ENCODE measurements at places on chromosomes 6 and 20.

DNA sequence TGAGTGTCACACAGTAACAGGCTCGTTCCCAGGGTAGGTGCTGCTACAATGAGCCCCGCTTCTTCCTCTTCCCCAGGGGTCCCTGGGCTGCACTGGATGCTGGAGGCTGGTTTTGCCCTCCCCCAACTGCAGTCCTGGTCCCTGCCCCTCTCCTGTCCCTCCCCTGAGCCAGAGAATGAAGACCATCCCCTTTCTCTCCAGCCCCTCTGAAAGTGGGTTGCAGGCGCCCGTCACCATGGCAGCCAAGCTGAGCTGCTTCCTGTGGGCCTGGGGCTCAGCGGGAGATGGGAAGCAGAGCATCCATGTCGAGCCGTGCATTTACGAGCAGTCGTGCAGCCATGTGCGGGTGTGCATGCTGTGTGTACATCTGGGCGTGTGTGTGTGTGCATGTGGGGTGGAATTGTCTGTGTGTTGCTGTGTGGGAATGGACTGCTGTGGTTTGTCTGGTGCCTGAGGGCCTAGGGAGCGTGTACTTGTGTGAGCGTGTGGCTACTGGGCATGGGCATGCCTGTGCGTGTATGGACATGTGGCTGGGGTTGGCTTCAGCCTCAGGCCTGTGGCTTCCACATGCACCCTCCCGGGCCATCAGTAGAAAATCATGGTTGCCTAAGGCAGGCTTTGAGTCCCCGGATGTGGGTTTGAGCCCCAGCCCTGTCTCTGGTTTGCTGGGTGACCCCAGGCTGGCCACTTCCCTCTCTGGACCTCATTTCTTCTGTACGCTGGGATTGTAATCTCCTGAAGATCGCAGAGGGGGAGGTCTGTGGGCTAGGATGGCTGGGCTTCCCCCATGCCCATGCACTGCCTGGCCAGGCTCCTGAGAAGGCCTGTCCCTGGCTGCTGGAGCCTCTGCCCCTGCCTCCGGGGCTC lies 48.8 kb downstream of the SRC start:
- peak; percentile 26 for DNase-seq

DNA sequence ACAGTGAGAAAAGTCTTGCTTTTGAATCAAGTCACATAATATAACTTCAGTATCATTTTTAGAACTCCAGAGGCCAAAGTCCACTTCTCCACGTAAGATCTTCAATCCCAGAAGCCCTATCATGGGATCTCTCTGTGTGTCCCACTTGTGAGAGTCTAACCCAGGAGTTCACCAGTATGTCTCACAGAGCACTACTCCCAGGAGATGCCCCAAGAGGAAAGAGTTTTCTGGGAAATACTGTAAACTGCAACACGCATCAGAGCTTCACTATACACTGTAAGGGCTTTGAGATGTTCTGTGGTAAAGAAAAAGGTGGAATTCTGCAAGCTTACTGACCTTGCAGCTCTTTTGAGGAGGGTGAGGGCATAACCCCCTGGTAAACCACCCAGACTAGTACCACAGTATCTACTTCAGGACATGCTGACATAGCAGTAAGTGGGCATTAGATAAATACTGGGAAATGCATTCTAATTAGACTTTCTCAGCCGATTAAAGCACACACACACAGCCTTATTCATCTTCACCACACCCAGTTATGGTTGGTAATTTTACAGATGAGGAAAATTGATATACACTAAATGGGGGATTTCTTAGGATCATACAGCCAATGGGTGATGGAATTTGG lies 12.3 kb downstream of the DCBLD1 start:
- DNase-seq = no peak

- DNase-seq = no peak
Measured at GRCh38 chr6:24933868-24934401, 1.8 kb downstream of the RIPOR2 start.

- DNase-seq = no peak
Measured at GRCh38 chr6:43699564-43700186, 12.1 kb upstream of the MRPS18A start.

- DNase-seq = no peak
Measured at GRCh38 chr6:155964544-155964943, 508.9 kb upstream of the NOX3 start.

DNA sequence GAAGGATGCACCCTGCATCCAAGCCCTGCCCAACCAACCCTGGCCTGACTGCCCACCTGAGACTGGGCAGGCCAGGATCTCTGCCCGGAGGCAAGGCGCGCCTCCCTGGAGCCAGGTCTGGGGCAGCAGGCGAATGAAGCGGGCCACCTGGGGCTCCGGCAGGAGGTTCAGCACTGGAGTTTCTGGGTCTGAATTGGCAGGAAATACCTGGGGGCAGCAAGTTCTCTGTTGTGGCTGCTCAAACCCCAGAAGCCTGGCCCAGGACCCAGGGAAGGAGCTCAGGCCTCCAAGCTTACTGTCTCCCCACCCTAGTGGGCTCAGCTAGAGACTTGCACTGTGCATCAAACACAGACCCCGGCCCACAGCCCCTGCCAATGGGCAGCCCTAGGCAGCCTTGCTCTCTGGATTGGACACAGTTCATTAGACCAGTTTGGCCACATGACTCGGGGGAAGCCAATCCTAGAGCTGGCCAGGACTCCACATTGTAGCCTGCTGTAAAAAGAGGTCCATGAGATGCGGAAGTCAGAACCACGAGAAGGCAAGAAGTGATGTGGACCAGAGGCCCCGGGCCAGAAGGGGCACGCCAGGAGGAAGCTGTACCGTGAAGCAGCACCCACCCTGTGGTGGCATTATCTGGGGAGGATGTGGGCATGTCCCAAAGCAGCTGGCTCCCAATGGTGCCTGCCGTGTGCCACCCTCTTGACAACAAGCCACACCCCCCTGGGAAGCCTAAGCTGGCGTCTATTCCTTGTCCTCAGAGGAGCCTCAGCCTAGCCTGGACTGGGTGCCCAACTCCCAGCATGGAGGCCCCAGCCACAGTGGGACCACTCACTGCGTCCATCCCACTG lies 3.1 kb downstream of the CPXM1 start:
- DNase-seq = no peak

GRCh38 chr20:2164966-2165365 lies 63.3 kb downstream of the STK35 start:
- no peak for DNase-seq

- DNase-seq = no peak
Measured at GRCh38 chr6:13370623-13371022, 42.3 kb upstream of the TBC1D7 start.

DNA sequence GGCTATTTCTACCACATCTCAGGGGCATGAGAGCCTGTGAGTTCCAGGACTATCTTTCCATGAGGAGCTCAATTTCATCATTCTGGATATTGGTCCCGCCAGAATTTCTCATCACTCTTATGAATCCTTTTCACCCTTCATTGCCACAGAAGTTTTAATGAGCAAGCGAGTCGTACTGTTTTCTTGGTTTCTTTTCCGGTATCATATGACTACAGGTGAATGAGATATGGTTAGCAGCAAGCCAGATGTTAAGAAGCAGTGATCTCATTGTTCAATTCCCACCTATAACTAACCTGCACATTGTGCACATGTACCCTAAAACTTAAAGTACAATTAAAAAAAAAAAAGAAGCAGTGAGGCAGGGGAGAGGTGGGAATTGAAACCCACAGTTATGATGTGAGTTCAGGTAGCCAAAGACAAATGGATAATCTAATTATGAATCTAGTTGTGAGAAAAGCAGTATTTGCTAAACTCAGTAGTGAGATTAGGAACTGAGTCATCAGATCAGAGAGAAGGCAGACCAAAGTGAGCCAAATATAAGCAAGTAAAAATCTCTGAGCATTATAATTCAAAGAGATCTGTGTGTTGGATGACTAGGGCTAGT lies 78.0 kb upstream of the ELOVL5 start:
- no peak for DNase-seq

DNA sequence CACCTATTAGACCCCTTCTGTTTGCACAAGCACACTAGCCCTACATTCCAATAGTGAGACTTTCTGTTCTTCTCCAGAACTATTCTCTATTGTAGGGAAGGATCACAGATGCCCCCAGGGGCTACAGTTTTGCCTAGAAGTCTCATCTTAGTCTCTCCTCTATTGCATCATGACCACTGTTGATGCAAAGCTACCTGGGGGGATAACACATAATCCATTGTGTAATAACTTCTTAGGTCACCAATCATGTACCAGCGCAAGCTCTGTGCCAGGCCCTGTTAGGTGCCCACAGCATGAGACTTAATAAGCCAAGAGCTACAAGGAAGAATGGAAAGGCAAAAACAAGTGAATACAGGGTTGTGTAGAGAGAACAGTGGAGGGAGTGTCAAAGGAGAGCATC lies 98.1 kb upstream of the TNFAIP3 start:
- DNase-seq = no peak

DNA sequence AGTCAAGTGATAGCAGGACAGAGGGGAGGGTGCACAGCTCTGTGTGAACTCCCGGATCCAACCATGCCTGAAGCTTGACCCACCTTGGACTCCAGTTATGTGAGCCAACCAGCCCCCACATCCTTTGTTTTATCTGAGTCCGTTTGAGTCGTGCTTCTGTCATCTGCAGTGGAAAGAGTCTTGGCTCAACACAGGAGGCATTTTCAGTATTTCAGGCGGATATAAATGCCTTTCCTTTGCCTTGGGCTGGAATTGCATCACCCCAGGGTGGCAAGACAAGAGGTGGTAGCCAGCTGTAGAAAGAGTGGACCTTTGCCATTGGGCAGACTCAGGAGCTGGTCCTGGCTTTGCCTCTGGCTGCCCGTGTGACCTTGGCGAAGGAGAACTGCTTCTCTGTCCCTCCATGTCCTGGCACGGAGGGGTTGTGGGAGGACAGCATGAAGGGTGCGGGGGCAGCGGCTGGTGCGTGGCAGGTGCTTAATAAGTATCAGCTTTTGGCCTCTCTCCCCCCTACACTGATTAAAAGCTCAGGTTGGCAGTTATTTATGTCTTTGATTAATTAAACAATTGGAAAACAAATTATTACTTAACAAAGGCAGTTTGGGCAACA lies 42.6 kb upstream of the APCDD1L start:
- no peak for DNase-seq

- no peak for DNase-seq
Measured at GRCh38 chr20:6606651-6607050, 160.8 kb upstream of the BMP2 start.

- DNase-seq = no peak
Measured at GRCh38 chr6:29447670-29448069, 8.6 kb downstream of the OR10C1 start.

- no peak for DNase-seq
Measured at GRCh38 chr6:29667158-29667557, 10.3 kb downstream of the MOG start.

DNA sequence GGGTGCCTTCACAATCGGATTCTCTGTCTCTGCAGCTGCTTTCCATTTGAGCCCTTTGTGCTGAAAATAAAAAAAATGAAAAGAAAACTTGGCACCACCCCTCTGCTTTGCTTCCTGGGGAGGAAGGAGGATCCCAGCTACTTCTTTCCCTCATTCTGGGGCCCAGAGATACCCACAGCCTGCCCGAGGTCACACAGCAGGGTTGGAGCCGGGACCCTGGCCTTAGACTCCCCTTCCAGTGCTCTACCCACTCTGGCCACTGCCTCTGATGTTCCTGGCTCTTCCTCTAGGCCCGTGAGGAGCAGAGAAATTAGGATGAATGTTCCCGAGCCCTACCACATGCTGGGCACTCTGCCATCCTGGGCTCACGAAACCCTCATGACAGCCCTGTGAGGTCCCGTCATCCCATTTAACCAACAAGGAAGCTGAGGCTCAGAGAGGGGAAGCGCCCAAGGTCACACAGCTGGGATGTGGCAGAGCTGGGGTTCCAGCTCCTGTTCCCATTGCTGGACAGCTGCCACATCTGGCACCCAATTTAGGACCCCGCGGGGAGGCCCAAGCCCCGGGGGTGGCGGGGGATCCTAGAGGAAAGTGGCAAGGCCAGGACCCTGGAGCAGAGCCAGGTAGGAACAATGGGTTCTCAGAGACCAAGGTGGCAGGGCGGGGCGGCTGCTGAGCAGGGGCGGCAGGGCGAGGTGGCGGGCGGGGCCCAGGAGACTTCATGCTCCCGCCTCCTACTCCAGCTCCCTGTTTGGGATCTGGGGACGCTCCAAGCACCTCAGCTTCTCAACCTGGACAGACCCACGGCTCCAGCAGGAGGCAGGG lies 76.6 kb downstream of the CEBPB start:
- DNase-seq = no peak

DNA sequence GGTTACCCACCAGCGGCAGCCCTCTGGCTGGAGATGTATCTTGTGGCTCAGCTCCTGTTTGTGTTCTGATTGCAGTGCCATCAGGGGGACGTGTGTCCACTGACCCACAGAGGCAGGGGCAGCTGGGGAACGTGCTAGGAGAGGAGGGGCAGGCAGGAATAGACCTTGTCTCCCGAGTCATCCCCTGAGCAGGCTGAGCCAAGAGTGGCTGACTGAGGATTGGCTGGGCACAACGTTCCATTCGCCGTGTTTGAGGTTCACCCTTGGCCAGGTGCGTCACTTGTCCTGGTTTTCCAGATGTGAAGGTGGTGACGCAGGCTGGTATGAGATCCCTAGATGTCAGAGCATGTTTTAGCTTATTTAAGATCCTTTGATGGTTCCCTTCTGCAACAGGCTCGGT lies 57.7 kb downstream of the ADNP start:
- no peak for DNase-seq

DNA sequence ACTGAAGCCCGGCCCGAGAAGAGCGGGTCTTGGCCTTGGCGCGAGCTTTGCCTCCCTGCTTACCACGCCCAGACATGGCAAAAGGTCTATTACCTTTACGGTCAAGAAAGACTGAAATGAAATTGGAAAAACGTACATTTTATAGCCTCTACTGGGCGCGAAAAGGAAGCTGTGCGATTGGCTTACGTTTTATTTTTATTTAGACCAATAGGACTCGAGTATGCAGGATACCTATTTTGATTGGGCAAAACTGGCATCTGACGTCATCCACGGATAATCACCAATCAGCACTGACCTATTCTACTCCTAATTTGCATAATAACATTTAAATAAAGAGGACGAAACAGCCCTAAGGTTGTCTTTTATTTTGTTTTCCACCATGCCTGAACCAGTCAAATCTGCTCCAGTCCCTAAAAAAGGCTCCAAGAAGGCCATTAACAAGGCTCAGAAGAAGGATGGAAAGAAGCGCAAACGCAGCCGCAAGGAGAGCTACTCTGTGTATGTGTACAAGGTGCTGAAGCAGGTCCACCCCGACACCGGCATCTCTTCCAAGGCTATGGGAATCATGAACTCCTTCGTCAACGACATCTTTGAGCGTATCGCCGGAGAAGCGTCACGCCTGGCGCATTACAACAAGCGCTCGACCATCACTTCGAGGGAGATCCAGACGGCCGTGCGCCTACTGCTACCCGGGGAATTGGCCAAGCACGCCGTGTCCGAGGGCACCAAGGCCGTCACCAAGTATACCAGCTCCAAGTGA lies 97.4 kb downstream of the OR2B2 start:
- DNase-seq = no peak

DNA sequence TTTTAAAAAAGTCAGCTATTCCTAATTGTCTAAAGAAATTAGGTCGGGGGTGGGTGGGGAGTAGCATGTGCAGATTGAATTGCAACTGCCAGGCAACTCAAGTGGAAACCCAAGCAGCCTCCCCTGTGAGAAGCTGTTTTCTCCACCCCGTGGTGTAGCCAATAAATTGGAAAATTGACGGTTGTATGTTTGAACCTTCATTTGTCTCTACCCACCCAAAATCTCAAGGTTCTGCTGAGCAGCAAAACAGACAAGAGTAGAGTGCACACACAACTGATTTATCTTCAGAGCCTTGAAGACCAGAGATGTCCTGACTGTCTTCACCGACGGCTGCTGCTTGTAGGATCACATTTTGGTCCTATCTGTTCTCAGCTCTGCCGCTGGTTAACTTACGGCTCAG lies 88.5 kb downstream of the DTD1 start:
- DNase-seq = no peak
